Bone marrow (tissue), 2 donors: ENCODE measurements at places on chromosomes 3 and 15.
A peak's percentile ranks its signal among the peaks of the same experiment; 100 is the strongest.

DNA sequence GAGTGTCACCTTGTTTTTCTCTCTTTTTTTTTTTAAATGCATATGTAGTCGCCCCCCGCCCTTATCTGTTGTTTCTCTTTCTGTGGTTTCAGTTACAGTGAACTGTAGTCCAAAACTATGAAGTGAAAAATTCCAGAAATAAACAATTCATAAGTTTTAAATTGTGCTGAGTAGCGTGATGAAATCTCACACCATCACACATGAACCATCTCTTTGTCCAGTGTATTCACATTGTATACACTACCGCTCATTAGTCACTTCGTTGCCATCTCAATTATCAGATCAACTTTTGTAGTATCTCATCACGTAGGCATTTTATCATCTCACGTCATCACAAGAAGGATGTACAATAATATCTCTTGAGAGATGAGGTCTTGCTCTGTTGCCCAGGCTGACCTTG is 62.5 kb upstream of the MLF1 start:
- no peak for DNase-seq

GRCh38 chr3:38000242-38000916 is 9.8 kb downstream of the VILL start:
- DNase-seq, result no peak

GRCh38 chr3:141072950-141073349 is 21.8 kb downstream of the SPSB4 start:
- DNase-seq, result no peak

DNA sequence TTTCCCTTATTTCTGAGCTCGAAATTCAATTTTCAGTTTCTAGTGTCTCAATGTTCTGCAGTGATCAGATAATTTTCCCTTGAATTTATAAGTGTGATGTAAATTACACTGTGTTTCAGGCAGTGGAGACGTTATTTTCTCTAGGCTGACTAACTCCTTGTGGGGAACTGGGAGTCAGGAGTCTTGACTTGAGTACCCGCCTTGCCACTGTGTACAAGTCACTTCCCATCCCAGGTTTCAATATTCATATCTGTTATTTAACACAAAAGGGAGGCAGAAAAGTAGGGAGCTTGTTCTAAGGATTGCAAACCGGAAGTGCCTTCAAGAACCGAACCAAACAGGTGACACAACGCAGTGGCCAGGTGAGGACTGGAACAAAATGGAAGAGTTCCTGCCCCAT is 196.5 kb downstream of the MEX3B start:
- DNase-seq, result no peak

DNA sequence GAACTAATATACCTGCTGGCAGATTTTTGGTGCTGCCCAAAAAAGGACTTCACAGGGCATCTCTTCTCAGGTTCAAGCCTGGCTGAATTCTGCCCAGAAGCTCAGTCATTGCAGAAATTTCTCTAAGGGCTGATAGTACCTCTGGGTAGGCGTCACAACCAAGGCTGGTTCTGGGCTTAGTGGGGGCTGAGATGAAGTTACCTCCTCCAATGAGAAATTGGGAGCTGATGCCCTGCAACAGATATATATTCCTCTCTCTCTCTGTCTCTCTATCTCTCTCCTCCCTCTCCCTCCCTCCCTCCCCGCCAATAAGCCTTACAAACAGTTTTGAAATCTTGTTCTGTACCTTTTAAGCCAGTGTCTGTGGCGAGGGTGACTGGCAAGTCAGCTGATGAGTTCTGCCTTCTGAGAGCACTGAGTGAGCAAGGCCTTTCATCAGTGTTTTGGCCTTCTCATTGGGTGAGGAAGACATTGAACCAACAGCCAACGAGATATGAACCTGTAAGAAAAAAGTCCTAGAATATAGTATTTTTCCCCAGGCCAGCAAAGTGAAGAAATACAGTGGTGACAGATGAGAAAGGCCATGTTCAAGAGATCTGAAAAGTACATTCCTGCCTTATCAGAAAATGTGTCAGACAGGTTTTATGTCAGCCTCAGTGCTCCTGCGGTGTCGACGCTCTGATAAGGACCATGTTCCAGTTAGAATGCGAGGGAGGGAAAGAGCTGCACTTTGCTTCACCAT is 45.5 kb downstream of the TMEM39A start:
- no peak for DNase-seq

GRCh38 chr15:83694015-83694414 is 40.1 kb downstream of the ADAMTSL3 start:
- DNase-seq, result no peak

DNA sequence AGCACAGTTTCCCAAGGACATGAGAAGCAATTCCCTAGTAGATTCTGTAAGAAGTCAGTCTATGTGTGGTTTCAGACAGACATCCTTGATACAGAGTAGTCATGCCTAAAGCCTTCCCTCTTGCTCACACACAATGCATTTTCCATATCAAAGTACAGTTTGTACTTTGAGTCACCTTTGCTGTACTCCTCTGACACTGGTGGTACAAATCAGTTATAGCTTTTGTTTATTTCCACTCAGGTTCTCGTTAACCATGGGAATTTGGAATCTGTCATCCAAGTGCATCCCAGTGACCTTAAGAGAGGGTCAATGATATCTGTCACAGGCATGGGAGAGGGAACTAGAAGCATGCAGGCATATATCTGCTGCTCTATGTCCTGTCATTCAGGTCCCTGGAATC is 3.6 kb upstream of the GNB4 start:
- DNase-seq, result no peak

- no peak for DNase-seq
Measured at GRCh38 chr15:75431270-75431669, 20.2 kb downstream of the SIN3A start.

DNA sequence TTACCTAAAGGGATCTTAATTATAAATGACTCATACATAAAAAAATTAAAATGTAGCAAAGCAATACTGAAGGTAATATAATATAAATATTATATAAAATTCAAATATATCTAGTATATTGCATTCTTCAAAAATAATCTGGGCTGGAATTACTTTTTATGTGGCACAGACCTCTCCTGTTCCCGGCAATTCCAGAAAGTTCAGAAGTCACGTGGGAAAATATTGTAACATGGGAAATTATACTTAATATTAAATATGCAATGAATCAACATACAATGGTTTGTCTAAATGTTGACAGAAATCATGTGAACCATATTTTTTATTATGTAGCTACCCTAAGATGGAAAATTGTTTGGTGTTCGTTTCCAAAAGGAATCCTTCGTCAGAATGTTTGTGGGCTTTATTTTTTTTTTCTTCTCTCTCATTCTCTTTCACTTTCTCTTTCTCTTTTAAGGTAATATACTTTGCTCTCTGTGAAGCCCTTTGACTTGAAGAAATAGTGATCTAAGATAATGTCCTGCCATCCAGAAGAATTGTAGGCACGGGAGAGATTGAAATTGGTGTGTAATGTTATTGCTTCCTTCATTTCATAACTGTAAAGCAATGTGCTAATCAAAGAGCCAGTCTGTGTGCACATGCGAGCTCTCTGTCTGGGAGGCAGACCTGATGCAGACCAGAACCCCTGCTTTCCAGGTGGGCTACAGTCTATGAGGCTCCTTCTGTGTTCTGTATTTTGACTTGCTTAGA is 559.4 kb downstream of the NR2F2 start:
- DNase-seq, result no peak

DNA sequence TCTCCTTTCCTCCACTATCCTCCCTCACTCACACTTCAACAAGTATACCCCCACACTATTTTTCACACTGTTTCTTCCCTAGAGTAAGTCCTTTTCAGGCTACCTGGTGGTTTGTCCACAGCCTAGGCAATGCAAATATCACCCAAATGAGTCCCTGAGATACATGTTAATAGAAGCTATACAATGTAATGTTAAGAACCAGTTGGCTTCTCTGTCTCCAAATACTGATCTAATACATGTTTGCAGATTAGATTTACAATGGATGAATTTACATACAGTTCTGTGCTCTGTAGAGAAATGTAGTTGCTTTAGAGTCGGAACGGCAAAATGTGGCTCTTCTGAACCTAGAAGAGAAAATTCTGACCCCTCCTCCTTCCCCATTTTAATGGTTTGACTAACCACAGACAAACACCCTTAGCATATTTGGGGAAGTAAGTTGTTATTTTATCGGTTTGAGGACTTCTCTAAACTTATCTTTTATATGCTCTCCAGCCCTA is 63.6 kb upstream of the MBNL1 start:
- DNase-seq, result peak; percentile 90
